BJ (cell line): ENCODE measurements at places on chromosomes 2 and 18. TPM values are rescaled to one million over a fixed set of nuclear protein-coding genes. Genes with fewer than 3 reads are reported as not detected.

The AKAIN1 gene
- not detected in 2 replicates for polyA plus RNA-seq

DNA sequence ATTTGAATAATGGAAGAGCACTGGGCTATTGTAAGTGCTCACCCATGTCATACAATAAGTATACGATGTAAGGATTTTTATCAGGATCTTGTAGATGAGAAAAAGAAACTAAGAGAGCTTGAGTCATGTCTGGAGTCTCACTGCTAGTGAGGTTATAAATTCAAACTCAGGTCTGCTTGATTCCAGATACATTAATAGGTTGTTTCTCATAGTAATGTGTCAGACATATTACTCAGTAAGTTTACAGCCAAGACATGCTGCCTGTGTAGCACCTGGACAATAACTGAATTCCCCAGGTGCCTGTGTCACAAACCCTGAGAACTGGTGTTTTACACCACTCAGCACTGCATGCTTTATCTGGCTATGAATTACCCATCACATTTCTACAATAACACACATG, 216.9 kb upstream of the LRP1B start:
- DNase-seq = no peak

The TSPYL6 gene
- not detected in 2 replicates for polyA plus RNA-seq

DNA sequence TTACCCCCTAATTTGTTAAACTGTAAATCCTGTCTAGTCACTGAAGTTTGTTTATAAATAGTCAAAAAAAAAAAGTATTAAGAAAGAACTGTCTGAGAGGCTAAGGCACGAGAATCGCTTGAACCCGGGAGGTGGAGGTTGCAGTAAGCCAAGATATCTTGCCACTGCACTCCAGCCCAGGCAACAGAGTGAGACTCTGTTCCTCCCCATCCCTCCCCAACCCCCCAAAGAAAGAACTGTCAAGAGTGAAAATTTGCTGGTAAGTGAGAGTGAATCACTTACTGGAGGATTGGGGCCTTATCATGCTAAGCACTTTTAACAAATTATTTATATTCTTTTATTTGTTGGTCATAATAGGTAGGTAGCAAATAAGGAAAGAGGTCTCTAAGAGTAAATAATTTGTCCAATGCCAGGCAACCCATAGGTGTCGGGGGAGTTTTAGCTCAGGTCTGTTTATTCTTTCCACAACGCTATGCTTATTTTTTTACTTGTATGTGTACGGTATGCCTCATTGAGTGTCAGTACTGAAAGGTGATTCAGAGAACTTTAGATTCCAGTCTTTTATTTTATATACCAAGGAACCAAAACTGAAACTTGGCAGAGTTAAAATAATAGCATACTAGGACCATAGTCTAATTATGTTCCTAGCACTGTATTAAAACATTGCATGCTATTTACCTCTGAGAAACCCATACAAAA, 2.5 kb downstream of the TAF4B start:
- no peak for DNase-seq
